ENCODE measurements at places on chromosomes 4 and X.

DNA sequence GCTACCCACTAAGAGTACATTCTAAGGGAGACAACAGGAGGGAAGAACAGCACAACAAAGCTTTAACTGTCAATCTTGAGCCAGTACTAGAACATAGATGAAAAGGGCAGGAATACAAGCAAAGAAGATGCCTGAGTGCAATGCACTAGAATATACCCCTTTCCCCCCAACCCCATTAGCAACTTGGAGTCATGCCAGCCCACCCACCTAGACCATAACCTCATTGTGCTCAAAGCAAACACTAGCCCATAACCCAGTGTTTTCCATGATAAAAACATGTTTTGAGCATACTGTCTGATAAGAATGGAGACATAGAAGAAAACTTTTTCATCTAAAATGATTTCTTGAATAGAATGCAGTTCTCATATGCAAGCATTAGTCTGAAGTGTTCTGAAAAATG, 183.2 kb downstream of the RAP1GDS1 start:
- DNase-seq, result no peak

DNA sequence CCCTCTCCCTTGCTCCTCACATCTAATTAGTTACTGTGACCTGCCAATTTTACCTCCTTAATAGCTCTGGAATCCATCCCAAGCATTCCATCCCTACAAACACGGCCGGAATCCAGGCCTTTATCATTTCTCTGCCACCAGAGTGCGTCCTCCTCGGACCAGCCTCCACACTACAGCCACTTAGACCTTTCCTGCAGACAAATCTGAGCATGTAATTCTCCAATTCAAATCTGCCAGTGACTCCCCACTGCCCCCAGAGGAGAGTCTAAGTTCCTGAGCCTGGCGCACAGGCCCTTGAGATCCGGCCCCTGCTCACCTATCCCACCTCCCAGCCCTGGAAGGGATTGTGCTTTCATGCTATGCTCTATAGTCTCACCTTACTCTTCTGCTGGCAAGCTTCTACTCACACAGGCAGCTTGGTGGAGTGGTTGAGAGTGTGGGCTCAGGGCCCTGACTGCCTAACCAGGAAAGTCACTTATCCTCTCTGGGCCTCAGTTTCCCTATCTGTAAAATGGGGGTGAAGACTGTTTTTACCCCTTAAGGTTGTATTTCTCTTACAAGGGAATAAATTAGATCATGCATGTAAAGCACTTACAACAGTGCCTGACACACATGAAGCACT, 31.2 kb downstream of the PJA1 start:
- DNase-seq, result no peak

GRCh38 chrX:11329021-11329420, 35.8 kb downstream of the AMELX start:
- no peak for DNase-seq

DNA sequence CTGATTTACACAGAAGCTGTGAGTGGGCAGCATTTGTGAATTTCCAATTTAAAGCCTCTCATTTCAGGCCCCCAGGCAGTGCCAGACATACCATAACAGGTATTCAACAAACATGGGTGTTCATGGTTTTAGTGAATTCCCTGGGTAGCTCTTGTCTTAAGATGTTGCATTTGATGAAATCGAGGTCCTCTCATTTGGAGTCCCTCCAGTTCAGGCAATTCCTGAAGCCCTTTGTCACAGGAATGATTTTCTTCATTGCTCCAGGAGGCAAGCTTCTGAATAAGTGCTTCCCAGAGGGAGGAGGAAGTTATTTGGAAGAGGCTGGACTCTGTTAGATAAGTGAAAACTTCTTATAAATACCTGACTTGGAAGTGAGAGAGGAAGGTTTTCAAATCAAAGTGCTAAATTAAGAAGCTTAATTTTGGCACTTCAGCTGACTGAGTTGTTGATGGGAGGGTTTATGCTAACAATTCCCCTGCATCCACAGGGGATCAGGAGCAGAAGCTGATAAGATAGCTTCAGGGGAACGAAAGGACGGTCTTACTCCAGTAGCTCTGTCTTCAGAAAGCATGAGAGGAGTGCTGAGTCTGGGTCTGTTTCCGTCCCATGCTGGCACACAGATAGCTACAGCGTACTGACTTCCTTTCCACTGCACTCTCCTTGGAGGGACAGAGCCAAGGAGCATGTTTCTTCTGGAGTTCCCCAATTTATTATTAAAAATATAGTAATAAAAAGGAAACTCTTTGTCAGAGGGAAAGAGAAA, 543.1 kb downstream of the GBA3 start:
- DNase-seq, result no peak

- DNase-seq, result no peak
Observed at GRCh38 chr4:169603312-169603711, 9.1 kb downstream of the NEK1 start.

GRCh38 chr4:164731827-164732474, 22.0 kb upstream of the SMIM31 start:
- no peak for DNase-seq

DNA sequence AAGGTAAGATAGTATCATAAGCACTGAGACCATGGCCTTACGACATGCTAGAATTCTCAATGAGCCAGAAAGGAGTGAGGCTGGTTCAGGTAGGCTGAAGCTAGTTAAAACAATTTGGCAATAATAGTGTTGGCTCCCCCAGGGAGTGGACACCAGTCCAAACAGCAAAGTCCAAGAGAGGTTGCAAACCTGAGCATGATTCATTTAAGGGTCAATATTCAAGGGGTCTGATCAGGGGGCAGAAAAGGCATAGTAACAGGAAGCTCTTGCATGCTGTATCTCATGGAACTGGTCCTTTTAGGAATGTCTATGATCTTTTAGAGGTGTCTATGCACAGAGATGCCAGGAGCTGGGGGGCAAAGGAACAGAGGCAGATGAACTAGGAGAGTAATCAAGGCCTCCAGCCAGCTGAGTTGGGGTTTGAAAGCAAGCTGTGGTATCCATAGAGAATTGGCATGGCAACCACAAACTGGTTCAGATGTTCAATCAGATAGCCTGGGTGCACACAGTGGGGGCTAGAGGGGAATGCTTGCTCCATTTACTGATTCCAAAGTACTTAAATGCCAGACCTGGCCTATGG, 5.1 kb downstream of the GJB1 start:
- DNase-seq, result no peak

GRCh38 chrX:69179380-69179911, 14.2 kb upstream of the PJA1 start:
- no peak for DNase-seq

Measured in CD8-positive, alpha-beta T cell (primary cell).